Omental fat pad (tissue), 4 donors: ENCODE measurements at places on chromosomes 7 and 10.

DNA sequence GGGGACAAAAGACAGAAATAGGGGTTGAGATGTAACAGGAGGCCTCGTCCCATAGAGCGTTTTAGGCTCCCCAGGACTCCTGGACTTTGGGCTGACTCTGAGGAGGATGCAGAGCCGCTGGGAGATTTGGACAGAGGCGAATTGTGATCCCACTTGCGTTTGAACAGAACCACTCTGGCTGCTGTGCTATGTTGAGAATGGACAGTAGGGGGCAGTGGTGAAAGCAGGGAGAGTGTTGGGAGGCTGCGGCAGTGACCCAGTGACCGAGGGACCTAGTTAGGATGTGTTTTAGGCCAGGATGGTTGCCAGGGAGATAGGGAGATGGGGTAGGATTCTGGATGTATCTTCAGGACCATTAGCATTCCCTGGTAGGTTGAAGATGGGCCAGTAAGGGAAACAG is 271.6 kb downstream of the CCDC3 start:
- DNase-seq, result no peak

DNA sequence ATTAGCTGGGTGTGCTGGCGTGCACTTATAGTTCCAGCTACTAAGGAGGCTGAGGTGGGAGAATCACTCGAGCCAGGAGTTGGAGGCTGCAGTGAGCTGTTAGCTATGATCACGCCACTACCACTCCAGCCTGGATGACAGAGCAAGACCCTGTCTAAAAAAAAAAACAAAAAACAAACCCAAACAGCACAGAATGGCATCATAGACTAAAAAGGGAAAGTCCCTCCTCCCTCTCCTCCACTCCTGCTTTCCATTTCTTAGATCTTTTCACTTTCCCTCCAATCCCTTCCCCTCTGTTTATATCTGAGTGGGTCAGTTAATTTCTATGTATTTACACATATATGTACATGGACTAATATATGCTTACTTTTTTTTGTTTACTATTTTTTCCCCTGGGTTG is 10.4 kb upstream of the PIP4K2A start:
- no peak for DNase-seq

DNA sequence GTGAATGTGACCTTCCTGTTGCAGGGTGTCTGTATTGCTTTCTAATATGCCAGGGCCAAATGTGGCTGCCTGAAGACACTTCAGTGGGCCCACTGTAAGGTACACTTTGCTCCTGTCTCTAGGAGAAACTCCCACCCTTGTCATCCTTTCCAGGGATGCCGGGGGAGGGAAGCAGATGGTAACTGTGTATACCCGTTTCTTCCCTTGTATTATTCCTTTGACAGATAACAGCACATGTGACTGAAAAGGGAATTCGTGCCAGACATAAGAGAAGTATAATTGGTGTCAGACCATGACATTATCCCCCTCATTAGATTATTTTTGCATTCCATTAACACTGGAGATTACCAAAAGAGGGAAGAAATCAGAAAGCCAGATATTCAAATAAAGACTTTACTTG is 317.7 kb downstream of the CAMK1D start:
- DNase-seq, result no peak

DNA sequence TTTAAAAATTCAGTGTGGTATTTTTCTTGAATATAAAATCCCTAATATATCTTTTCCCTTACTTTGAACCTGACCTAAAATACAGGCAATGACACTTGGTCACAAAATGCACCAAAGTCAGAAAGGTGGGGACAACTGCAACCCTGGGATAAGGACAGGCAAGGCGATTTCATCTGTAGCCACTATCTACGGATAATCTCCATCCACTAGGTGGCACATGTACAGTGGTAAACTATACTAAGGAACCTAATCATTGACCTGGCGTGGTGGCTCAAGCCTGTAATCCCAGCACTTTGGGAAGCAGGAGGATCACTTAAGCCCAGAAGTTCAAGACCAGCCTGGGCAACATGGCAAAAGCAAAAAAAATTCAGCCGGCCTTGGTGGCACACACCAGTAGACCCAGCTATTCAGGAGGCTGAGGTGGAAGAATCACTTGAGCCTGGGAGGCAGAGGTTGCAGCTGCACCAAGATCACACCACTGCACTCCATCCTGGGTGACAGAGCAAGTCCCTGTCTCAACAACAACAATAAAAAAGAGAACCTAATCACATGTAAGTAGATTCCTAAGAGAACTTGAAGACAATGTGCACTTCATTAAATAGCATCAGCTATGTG is 98.9 kb downstream of the KMT2C start:
- DNase-seq, result no peak

GRCh38 chr10:1638889-1639419 is 98.4 kb downstream of the ADARB2 start:
- DNase-seq, result no peak

DNA sequence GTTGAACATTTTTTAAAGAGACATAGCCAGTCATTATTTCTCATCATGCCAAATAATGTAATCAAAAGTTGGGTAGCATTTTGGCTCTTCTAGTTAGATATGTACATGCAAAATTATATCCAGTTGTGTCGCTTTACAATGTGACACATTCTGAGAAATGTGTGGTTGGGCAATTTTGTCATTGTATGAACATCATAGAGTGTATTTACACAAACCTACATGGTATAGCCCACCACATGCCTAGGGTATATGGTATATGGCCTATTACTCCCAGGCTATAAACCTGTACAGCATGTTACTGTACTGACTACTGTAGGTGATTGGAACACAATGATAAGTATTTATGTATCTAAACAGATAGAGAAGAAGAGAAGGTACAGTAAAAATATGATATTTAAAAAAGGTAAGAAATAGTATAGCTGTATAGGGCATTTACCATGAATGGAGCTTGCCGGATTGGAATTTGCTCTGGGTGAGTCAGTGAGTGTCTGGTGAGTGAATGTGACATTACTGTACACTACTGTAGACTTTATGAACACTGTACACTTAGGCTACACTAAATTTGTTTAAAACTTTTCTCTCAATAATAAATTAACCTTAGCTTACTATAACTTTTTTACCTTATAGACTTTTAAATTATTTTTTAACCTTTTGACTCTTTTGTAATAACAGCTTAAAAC is 16.5 kb downstream of the ZNF365 start:
- no peak for DNase-seq
